ENCODE measurements at places on chromosomes 16 and 17.

- DNase-seq: no peak
These were observed 50.7 kb downstream of the RNF213 start for GRCh38 chr17:80311216-80311827.

GRCh38 chr16:50833929-50834328 lies 92.0 kb downstream of the CYLD start:
- DNase-seq: no peak

DNA sequence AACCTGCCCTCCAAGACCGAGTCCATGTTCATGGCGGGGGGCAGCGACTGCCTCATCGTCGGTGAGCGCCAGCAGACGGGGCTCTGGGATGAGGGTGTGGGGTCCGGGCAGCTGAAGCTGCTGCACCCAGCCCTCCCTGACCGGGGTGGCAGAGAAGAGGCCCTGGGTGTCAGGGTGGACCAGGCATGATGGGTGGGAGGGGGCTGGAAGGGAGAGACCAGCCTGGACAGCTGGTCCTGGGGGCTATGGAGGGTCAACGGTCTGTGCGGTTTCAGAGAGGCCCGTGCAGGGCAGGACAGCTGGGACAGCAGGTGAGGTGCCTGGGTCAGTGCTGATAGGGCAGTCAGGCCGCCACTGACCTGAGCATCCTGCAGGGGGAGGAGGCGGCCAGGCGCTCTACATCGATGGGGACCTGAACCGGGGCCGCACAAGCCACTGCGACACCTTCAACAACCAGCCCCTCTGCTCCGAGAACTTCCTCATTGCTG lies 13.3 kb upstream of the ATP6V0C start:
- no peak for DNase-seq

DNA sequence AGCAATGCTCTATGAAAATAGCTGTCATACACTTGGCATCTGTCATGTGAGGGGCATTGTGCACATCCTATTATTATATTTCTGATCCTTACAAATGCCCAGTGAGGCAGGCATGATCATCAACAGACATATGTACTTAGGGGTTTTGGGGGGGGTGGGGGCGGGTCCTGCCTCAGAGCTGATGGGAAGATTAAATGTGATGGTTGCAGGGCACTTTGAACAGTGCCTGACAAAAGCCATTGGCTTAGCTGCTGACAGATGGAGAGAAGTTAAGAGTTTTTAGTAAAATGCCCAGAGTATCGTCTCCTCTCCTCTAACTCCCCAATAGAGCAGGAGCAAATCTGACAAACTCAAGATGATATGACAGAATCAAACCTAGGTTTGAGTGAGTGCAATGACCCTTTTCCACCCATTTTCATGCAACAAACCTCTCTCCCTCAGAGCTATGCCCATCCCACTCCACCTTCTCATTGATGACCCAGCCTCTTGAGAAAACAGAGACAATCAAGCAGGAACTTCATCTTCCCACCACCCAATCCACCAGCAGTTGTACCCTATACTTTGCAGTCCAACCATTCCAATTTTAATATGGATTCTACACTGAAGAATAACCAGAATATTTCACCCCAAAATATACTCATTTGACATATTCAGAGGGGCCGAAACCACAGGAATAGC lies 4.8 kb downstream of the KLHL11 start:
- no peak for DNase-seq

DNA sequence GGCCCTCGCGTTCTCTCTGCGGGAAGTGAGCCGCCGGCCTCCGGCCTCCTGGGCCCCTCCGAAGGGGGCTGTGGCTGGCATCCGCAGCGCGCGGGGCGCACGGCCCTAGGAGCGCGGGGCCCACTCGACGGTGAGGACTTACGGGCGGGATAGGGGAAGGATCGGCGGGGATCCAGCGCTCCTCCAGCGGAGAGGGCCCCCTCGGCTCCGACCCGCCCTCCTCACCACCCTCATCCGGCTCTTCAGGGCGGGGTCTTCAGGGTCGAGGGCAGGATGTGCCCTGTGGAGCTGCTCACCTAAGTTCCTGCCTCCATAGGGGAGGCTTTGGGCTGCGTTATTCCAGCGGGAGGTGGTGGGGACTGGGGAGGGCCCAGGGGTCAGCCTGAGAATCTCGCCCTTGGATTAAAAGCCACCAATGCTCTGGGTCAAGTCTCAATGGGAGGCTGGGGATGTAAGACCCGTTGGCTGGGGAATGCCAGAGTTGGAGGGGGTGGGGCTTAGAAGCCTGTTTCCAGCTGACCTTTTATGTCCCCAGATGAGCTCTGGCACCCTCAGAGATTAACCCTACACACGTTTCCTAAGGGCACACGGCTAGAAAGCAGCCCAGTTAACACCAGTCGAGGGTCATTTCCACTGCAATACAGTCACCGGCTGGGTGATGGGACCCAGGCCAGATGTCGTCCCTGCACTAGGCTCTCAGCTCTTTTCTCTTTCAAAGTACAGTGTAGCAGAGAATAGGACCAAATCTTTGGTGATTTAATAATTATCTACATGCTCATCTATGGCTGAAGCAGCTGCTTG lies 13.4 kb downstream of the TBX2 start:
- no peak for DNase-seq

DNA sequence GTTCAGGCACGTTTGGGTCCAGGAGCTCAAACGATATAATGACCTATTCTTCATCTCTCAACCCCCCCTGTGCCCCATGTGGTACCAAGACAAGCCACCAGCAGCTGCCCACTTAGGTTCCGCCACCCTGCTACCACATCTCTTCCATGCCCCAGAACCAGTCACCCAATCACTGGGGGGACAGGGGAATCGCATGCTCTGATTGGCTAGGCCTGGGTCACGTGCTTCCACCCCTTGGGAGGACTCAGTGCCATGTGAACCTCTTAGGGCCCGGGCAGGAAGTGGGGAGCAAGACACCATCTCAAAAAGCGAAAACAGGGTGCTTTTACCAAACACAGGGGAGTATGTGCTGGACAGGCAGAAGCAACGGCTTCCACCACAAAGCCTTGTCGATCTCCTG lies 91.3 kb downstream of the KATNIP start:
- no peak for DNase-seq

- no peak for DNase-seq
These were observed 142.0 kb downstream of the SSH2 start for GRCh38 chr17:29787995-29788394.

GRCh38 chr16:29809031-29809747 lies 2.8 kb upstream of the PRRT2 start:
- no peak for DNase-seq

GRCh38 chr17:57413848-57414651 lies 157.7 kb downstream of the MSI2 start:
- DNase-seq: no peak

GRCh38 chr16:85085721-85086120 lies 26.6 kb downstream of the CIBAR2 start:
- DNase-seq: no peak

- no peak for DNase-seq
These were observed 6.5 kb downstream of the SPNS2 start for GRCh38 chr17:4505187-4505586.

- no peak for DNase-seq
These were observed 4.4 kb downstream of the SOX9 start for GRCh38 chr17:72125226-72125651.

DNA sequence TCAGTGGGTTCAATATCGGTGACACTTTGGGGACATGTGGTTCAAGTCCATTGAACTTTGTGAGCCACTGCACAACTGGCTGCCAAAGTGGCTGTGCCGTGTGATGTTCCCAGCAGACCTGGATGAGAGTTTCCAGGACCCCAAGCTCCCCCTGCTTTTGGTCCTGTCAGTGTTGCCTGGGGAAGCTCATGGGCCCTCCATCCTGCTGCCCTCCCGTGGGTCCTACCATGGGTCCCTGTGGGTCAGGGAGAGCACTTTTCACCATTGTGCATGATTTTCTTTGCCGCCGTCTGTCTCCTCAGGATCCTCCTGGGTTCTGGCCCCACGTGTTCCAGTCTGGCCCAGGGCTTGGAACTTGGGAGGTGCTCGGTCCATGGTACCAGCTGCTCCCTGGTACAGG lies 38.1 kb downstream of the LGALS9 start:
- DNase-seq: no peak

DNA sequence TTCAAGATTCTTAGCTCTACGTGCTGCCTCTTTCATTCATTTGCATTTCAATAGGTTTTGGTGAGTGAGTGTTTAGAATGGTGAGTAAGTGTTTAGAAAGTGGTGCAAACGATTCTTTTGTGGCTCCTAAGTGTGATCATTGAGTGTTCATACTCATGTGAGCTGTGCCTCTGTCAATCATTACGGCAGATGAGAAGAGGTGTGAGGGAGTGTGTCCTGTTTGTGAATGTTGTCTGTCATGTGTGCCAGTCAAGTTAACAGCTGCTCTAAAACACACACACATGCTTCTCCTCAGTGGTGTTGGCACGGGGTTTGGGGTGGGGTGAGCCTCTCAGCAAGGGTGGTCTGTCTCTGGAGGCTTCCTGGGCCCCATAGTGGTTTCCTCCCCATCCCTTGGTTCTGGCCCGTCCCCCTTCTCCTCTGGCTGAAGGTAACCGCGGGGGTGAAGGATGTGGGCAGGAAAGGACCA lies 11.4 kb downstream of the MYL4 start:
- DNase-seq: no peak

- peak; percentile 25 for DNase-seq
These were observed 21.9 kb upstream of the CDH5 start for GRCh38 chr16:66344533-66345145.

- DNase-seq: no peak
These were observed 23.9 kb downstream of the ARHGAP27 start for GRCh38 chr17:45408611-45409421.

- DNase-seq: no peak
These were observed 222.5 kb upstream of the GSE1 start for GRCh38 chr16:85390511-85391174.

- DNase-seq: no peak
These were observed 29.6 kb downstream of the PRKAR1A start for GRCh38 chr17:68541816-68542215.

DNA sequence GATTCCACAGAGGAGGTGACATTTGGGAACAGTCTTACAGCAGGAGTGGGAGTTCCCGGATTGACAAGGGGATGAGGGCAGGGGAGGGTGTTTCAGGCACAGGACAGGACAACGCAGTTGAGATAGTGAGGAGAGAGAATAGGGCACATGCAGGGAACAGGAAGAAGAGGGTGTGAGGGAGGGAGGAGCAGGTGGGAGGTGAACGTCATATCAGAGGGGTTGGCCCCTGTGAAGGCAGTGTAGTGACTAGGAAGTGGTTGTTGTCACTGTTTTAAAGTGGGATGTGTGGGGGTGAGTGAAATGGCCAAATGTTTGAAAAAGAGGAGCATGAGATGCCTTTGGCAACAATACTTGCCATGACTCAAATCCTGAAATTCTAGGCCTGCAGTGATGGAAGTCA lies 12.2 kb downstream of the PRKCB start:
- DNase-seq: peak; percentile 27

DNA sequence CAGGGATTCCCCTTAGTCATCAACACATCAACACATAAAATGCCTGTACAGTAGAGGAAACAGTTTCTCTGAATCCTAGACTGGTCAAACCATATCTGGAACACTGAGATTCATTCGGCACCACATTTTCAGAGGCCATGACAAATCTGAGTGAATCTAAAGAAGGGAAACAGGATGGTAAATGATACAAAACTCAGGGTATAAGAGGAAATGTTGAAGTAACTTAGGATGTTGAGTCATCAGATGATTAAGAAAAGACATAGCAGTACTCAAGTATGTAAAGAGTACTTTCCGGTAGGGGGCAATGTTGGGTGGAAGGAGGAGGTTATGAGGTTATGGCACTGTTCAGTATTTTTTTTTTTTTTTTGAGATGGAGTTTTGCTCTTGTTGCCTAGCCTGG lies 358.5 kb upstream of the PMFBP1 start:
- no peak for DNase-seq

GRCh38 chr16:14199624-14200023 lies 128.5 kb downstream of the MRTFB start:
- DNase-seq: no peak

DNA sequence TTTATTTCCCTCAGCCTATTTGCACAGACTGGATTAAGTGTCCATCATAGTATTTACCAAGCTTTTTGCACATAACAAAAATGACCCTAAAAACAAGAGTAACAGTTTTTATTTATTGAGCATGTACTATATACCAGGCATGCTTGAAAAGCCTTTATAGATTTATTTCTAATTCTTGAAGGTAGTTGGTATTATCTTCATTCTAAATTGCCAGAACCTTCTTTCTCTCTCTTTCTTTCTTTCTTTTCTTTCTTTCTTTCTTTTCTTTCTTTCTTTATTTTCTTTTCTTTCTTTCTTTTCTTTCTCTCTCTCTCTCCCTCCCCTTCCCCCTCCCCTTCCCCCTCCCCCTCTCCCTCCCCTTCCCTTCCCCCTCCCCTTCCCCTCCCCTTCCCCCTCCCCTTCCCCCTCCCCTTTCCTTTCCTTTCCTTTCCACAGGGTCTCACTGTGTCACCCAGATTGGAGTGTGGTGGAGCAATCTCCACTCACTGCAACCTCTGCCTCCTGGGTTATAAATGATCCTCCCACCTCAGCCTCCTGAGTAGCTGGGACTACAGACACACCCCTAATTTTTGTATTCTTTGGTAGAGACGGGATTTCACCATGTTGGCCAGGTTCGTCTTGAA lies 310.9 kb upstream of the RBFOX1 start:
- no peak for DNase-seq

Data from stimulated activated CD4-positive, alpha-beta T cell treated with anti-CD3 and anti-CD28 coated beads, Interleukin-12 subunit alpha, Interleukin-12 subunit beta, amount 100 ng/mL, for 4 hours (primary cell).